ENCODE measurements at places on chromosomes 12 and 14.
A peak's percentile ranks its signal among the peaks of the same experiment; 100 is the strongest.

- DNase-seq, result no peak
Observed at GRCh38 chr12:94873734-94874517, 129.6 kb downstream of the NDUFA12 start.

- DNase-seq, result no peak
Observed at GRCh38 chr12:4051596-4051995, 178.4 kb upstream of the PARP11 start.

- DNase-seq, result no peak
Observed at GRCh38 chr12:83805873-83806272, 1106.7 kb downstream of the SLC6A15 start.

GRCh38 chr14:44361083-44361482 lies 146.0 kb downstream of the FSCB start:
- DNase-seq, result no peak

DNA sequence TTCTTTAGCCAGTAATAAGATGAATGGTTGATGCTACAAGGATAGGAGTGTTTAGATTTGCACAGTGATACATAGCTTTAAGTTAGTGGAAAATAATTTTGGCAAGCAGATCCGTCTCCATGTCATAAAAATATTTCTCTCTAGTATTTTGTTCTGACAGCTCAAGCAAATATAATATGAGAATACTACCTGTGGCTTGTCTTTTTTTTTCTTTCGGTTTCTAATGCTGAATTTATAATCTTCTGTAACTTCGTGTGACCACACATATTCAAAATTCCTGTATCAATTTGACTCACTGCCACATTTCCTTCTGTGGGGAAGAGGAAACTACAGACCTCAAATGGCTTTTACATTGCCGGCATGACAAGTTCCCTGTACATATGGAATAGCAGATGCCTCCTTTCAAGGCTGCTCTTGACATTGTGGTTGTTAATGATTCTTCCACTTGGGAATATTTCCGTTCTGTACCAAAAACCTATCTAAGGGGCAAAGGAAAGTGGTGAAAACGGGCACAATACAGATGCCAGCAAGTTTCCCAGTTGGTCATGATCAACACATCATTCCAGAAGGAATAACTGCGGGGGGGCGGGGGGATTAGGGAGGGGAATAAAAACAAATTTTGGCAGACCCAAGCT lies 103.6 kb upstream of the CCDC91 start:
- no peak for DNase-seq

- no peak for DNase-seq
Observed at GRCh38 chr12:131818821-131819585, 9.2 kb upstream of the MMP17 start.

GRCh38 chr12:99911967-99912366 lies 72.8 kb downstream of the ANKS1B start:
- DNase-seq, result no peak

DNA sequence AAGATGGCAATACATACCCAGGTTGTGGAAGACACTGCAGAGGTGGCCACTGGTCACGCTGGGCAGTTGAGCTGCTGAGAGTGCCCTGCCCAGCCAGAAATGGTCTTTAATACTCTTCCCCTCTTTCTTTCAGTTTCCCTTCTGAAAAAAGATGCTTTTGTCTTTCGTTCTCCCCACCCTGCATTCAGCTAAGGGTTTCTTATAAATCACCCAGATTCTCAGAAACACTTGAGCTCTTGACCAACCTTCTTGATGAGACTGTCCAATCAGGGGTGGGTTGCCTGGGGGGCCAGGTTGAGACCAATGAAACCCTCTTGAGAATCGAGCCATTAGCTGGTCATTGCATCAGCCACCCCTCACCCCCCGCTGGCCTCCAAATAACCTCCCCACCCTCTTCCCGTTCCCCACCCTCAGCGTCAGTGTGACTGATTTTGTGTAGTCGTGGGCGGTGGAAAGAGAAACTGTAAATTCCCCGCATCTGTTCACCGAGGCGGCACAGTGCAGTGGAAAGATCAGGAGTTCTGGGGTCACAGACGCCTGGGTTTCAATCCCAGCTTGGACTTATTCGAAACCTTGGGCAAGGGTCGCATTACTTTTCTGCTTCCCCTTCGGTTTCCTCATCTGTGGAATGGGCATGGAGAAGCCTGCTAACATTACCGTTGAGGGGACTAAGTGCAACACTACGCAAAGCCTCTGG lies 52.3 kb downstream of the SLC25A47 start:
- DNase-seq, result peak; percentile 81

- no peak for DNase-seq
Observed at GRCh38 chr12:104749545-104749944, 208.5 kb downstream of the SLC41A2 start.

DNA sequence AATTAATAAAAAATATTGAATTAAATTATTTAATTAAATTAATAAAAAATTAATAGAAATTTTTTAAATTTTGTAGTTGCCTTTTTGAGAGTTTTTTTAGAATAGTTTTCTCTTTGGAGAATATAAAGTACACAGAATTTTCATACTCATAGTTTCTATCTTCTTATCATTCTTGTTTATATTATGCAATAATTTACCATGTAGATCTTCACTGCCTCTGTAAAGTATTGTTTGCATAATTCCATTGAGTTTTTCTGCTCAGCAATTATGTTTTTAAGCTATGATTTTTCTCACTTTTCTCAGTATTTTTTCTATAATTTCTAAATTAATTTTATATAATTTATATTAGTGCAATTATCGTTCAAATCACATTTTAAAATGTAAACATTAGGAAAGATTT lies 50.6 kb upstream of the OXA1L start:
- DNase-seq, result no peak

DNA sequence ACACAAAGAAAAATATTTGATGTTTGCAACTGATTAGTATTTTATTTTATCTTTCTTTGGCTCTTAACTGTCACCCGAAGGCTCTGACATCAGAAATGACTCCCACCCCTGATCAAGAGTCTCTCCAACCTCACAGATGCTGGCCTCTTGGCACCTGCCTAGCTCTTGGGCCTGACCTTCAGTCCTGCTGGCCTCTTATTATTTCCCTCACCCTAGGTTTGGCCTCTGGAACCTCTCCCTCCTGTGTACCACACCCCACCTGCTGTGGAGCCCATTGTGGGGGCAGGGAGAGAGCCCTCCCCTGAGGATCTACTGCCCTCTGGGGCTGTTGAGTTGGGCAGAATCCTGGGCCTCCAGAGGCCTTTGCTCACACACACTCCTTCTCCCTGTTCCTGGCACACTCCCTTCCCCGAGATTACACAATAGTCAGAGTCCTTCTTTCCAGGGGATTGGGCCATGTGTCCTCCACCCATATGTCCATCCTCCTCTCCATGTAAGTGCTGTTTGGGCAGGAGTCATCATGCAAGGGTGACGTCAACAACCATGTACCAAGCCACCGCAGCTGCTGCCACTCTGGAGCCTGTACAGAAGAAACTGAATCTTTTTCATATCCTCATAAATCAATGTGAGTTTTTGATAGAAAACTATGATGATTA lies 124.3 kb downstream of the RASSF9 start:
- no peak for DNase-seq

- DNase-seq, result peak; percentile 92
Observed at GRCh38 chr14:33950320-33951182, at the start of gene EGLN3. TSS of gene EGLN3 (minus strand) at chr14:33951074. CDS start at chr14:33950752, 322 bp downstream.

Measured in kidney tubule cell (primary cell).